ENCODE measurements at places on chromosomes 3 and 15. TPM values are rescaled to one million over a fixed set of nuclear protein-coding genes. Genes with fewer than 3 reads are reported as not detected.

DNA sequence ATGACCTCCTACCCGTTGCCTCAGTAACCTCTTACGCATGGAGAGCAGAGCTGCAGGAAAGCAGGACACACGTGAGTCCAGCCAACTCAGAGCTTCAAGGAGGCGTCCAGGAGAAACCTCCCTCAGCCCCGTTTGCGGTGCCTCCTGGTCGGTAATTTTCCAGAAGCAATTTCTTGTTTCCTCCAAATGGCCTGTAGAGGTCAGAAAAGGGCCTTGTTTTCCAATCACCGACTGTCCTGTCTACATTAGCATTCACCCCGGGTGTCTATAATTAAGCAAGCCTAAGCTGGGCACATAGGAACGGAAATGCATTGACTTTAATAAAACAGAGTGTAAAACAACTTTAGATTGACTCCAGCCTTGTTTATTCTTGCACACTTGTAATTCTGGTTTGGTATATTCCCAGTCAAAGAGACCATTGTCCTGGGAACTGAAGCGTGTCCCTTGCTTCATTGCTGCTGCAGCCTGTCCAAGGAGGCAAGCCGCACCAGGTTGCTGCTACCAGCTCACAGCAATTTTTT, 836.2 kb downstream of the AGBL1 start:
- H3K36me3 ChIP-seq, result no peaks in the 10 kb centered on the region
- H3K4me3 ChIP-seq, result no peak overlapping the region
- no peaks in the 10 kb centered on the region for H3K4me1 ChIP-seq
- no peak overlapping the region for H3K27ac ChIP-seq

RAD18 gene
- 1.3 TPM for total RNA-seq

- peak; percentile 83 for DNase-seq
- H3K27ac ChIP-seq, result peak within 1 kb of the TSS; percentile 39
- H3K36me3 ChIP-seq, result peaks cover 6% of the 10 kb centered on the region
- H3K4me1 ChIP-seq, result no peaks in the 10 kb centered on the region
- peak within 1 kb of the TSS; percentile 74 for H3K4me3 ChIP-seq
Observed at GRCh38 chr3:194633349-194634004, at the start of gene TMEM44. Gene TMEM44, minus strand, starts transcription at chr3:194633419. Its CDS starts 204 bp downstream, at chr3:194633215.

AZI2 gene
- 34.2 TPM for total RNA-seq

CELF6 gene
- total RNA-seq, result 0.13 TPM

Data from psoas muscle (tissue), 8 donors.